ENCODE measurements at places on chromosomes 3 and 15. TPM values are rescaled to one million over a fixed set of nuclear protein-coding genes. Genes with fewer than 3 reads are reported as not detected.

GRCh38 chr3:190345027-190345821, 23.0 kb upstream of the CLDN1 start:
- no peak overlapping the region for H3K4me3 ChIP-seq
- H3K27me3 ChIP-seq: peaks cover 3% of the 10 kb centered on the region
- H3K36me3 ChIP-seq: no peaks in the 10 kb centered on the region
- H3K27ac ChIP-seq: no peak overlapping the region

DNA sequence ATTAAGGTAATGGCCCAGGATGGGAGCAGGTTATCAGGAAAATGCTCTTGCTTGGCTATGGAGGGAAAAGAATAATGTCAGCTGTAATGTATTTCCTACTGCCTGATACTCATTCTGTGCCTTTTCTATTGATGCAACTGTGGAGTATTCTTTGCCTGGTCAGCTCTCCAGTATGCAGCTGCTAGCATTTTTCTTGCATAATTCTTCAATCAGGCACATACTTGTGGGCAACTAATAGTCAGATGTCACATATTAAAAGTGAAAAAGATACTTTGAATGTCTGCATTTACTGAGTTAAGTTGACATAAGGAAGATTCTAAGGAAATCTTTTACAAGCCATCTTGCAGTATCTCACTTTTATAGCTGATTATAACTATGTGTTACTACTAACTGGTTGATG, 29.5 kb downstream of the CD80 start:
- no peaks in the 10 kb centered on the region for H3K4me1 ChIP-seq
- no peak overlapping the region for H3K4me3 ChIP-seq
- H3K27ac ChIP-seq: no peak overlapping the region

DNA sequence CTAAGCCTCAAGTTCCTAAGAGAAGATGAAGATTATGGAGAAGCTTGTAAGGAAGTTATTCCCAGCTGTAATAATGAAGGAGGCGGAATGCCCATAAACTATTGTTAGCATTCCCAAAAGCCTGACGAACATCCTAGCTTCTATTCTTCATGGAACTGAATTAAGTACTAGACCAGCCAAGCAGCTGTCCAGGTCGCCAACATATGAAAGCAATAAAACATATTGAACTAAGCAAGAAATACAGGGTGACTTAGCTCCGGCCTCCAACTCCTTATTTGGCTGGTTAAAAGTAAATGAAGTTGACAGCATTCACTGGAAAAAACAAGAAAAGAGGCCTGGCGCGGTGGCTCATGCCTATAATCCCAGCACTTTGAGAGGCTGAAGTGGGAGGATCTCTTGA, 174.0 kb upstream of the TPM1 start:
- no peak overlapping the region for H3K27ac ChIP-seq
- no peak for DNase-seq
- H3K36me3 ChIP-seq: no peaks in the 10 kb centered on the region

GRCh38 chr15:68232449-68232848, 2.9 kb upstream of the CLN6 start:
- no peaks in the 10 kb centered on the region for H3K27me3 ChIP-seq
- H3K4me3 ChIP-seq: no peak overlapping the region
- peaks cover 24% of the 10 kb centered on the region for H3K4me1 ChIP-seq
- DNase-seq: no peak
- no peak overlapping the region for H3K27ac ChIP-seq

The RASL12 gene
- total RNA-seq: not detected

The FANCD2OS gene
- not detected for total RNA-seq
